ENCODE measurements at places on chromosomes 5 and 9. TPM values are rescaled to one million over a fixed set of nuclear protein-coding genes. Genes with fewer than 3 reads are reported as not detected.

NIPAL4 gene
- total RNA-seq: not detected

FAM151B gene
- total RNA-seq: 3.9 TPM

RANBP3L gene
- under 0.01 TPM for total RNA-seq

IPPK gene
- 13.2 TPM for total RNA-seq

SDHA gene
- total RNA-seq: 146 TPM

CNTNAP3 gene
- 3.5 TPM for total RNA-seq

DELE1 gene
- total RNA-seq: 33.1 TPM

C5orf63 gene
- 3.6 TPM for total RNA-seq

GLDC gene
- 0.09 TPM for total RNA-seq

PTPN3 gene
- 0.17 TPM for total RNA-seq

FRMD3 gene
- 0.26 TPM for total RNA-seq

FSD1L gene
- 4.6 TPM for total RNA-seq

PRUNE2 gene
- total RNA-seq: 11.3 TPM

SCGB3A2 gene
- not detected for total RNA-seq

GSN gene
- total RNA-seq: 629 TPM

TARS1 gene
- 167 TPM for total RNA-seq

PCDHA1 gene
- under 0.01 TPM for total RNA-seq

GOLM1 gene
- total RNA-seq: 50.9 TPM

SLC6A18 gene
- not detected for total RNA-seq

MTRR gene
- total RNA-seq: 13.9 TPM

CFAP90 gene
- not detected for total RNA-seq

ORM2 gene
- not detected for total RNA-seq

KIF24 gene
- 0.63 TPM for total RNA-seq

DND1 gene
- total RNA-seq: 0.17 TPM

TMEM171 gene
- 0.26 TPM for total RNA-seq

NME5 gene
- total RNA-seq: 2.7 TPM

TRPM3 gene
- total RNA-seq: 0.32 TPM

CYFIP2 gene
- total RNA-seq: 7.0 TPM
